Heart left ventricle (tissue), 16 donors: ENCODE measurements at places on chromosomes 1 and 21. TPM values are rescaled to one million over a fixed set of nuclear protein-coding genes. Genes with fewer than 3 reads are reported as not detected.

The U2AF1 gene
- total RNA-seq: 5.0 TPM

GRCh38 chr1:6534248-6534822 lies 20.0 kb downstream of the NOL9 start:
- H3K4me1 ChIP-seq: peaks cover 4% of the 10 kb centered on the region
- no peak for DNase-seq
- peaks cover 80% of the 10 kb centered on the region for H3K36me3 ChIP-seq
- no peak overlapping the region for H3K4me3 ChIP-seq

- H3K27ac ChIP-seq: no peak overlapping the region
- H3K4me3 ChIP-seq: no peak overlapping the region
- DNase-seq: peak; percentile 74
- no peaks in the 10 kb centered on the region for H3K4me1 ChIP-seq
- no peaks in the 10 kb centered on the region for H3K36me3 ChIP-seq
These were observed 22.7 kb downstream of the INAVA start for GRCh38 chr1:200917291-200917817.

DNA sequence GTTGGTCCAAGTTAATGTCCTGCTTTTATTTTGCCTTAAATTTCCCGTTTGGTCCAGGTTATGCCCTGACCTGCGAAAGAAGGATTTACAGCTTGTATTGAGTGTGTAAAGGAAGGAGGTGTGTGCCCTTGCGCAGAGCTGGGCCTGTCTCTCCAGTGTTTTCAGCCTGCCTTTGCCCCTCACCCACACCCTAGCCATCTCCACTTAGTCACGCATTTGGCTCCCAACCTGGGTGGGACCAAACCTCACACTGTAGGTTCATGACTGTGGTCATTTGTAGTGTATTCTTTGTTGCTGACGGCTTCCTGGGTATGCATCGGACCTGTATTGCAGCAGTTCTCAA lies 572 bp upstream of the SRSF10 start:
- no peaks in the 10 kb centered on the region for H3K27me3 ChIP-seq
- no peak for DNase-seq
- H3K4me3 ChIP-seq: peak overlapping the region; percentile 87
- H3K36me3 ChIP-seq: peaks cover 12% of the 10 kb centered on the region

The WNT4 gene
- not detected for total RNA-seq

The CHI3L2 gene
- 1.9 TPM for total RNA-seq

DNA sequence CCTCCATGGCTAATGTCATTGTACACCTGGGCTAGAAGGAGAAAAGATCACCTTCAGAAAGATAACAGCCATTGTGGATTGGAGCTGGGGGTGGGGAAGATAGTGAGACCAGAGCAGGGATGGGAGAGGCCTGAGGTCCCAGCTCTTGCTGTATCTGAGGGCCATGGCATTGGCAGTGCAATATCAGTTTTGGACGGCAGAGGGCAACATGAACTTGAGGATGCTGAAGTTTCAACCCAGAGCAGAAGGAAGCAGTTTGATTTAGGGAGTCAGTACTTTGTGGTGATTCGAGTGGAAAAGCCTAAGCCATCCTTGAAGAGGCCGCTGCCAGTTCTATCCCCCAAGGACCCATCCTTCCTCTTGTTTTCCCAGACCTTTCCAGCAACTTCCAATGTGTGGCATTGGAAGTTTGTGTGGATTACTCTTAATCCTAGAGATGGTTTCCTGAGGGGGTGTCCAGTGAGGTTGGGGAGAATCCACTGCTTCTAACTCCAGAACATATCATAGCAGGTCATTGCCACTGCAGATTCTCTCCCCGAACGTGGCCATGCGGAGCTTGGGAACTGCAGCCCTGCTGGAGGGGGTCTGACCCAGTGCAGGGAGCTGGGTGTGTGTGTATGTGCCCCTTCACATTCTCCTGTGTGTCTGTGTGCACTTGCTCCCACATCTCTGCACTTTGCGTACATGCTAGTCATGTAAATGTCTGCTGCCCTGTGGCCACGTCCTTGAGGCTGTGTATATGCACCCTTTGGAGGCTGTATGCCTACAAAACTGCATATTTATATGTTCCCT lies 24.1 kb downstream of the SLC26A9 start:
- no peaks in the 10 kb centered on the region for H3K27me3 ChIP-seq
- peaks cover 36% of the 10 kb centered on the region for H3K4me1 ChIP-seq
- peak overlapping the region; percentile 93 for H3K27ac ChIP-seq
- H3K4me3 ChIP-seq: peak overlapping the region; percentile 0
- no peaks in the 10 kb centered on the region for H3K36me3 ChIP-seq
- peak; percentile 82 for DNase-seq

GRCh38 chr1:21217812-21218596 lies 41.3 kb upstream of the EIF4G3 start:
- no peak for DNase-seq
- H3K27me3 ChIP-seq: no peaks in the 10 kb centered on the region
- H3K4me1 ChIP-seq: no peaks in the 10 kb centered on the region

GRCh38 chr1:172203902-172204301 lies 216.6 kb upstream of the C1orf105 start:
- no peak overlapping the region for H3K4me3 ChIP-seq
- no peak overlapping the region for H3K27ac ChIP-seq
- H3K36me3 ChIP-seq: no peaks in the 10 kb centered on the region
- no peaks in the 10 kb centered on the region for H3K27me3 ChIP-seq

DNA sequence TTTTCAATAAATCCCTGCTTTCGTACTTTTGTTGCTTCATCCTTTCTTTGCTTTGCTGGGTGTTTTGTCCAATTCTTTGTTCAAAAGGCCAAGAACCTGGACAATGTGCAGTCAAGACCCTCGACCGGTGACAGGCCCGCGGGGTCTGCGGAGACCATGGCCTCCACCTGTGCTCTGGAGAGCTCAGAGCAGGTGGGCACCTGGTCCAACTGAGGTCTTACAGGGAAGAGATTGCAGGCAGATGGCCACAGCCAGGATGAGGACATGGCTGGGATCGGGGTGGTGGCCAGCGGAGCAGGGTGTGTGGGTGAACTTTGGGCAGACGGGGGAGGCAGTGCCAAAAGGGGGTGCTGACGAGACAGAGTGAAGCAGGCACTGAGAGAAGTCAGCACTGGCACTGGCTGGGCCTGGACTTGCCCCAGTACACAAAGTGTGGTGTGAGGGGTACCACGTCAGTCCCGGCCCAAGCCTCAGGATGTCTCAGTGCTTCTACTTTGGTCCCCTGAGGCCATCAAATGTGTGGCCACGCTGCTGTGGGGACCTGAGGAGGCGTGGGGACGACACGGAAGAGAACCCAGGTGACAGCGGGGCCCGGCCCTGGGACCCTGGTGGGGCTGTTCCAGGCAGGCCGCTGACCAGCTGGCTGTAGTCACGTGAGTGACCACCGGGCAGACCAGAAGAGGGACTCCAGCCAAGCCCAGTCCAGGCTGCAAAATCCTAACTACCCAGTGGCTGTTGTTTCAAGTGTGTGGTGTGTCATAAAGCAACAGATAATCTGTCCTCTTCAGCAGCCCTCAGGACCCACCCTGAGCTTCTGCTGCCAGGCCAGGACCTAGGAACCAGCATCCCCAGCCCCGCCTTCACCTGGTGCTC lies 10.4 kb upstream of the CCDC27 start:
- no peaks in the 10 kb centered on the region for H3K27me3 ChIP-seq
- peaks cover 46% of the 10 kb centered on the region for H3K36me3 ChIP-seq
- no peak overlapping the region for H3K27ac ChIP-seq
- DNase-seq: no peak
- peaks cover 25% of the 10 kb centered on the region for H3K4me1 ChIP-seq

DNA sequence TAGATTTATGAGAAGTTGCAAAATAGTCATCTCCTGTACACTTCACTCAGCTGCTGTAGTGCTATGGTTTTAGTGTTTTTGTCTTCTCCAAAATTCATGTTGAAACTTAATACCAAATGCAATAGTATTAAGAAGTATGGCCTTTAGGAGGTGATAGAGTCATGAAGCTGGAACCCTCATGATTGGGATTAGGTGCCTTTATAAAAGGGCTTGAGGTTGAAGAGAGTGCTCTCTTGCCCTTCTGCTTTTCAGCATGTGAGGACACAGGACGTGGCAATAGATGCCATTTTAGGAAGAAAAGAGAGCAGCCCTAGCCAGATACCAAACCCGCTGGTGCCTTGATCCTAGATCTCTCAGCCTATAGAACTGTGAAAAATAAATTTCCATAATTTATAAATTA lies 87.6 kb downstream of the CTH start:
- no peak overlapping the region for H3K27ac ChIP-seq
- H3K27me3 ChIP-seq: no peaks in the 10 kb centered on the region
- no peaks in the 10 kb centered on the region for H3K36me3 ChIP-seq
- no peaks in the 10 kb centered on the region for H3K4me1 ChIP-seq
- DNase-seq: no peak
- no peak overlapping the region for H3K4me3 ChIP-seq

- no peak for DNase-seq
- H3K27ac ChIP-seq: peak overlapping the region; percentile 97
- peaks cover 68% of the 10 kb centered on the region for H3K4me1 ChIP-seq
- peak overlapping the region; percentile 89 for H3K4me3 ChIP-seq
- peaks cover 16% of the 10 kb centered on the region for H3K36me3 ChIP-seq
These were observed 1.4 kb downstream of the BCL10 start for GRCh38 chr1:85274969-85275453.

- DNase-seq: no peak
- H3K4me1 ChIP-seq: no peaks in the 10 kb centered on the region
- no peak overlapping the region for H3K27ac ChIP-seq
- no peaks in the 10 kb centered on the region for H3K36me3 ChIP-seq
- no peaks in the 10 kb centered on the region for H3K27me3 ChIP-seq
These were observed 137.9 kb downstream of the FAF1 start for GRCh38 chr1:50822035-50822776.

DNA sequence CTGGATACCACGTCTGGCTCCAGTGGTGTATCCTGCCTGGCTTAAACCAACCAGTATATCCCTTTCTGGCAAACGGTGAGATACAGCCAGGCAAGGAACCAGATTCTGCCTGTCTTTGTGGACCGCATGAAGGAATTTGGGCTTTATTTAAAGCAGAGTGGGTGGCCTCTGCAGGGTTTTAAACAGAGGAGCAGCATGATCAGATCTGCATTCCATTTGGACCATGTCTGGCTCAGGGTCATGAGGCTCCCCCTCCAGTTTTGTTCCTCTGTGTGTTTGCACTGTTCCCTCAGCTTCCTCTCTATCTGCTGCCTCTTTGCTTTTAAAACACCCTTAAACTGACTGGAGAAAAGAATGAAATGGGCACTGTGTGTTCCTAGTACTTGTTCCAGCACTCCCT lies 195.0 kb downstream of the GIPC2 start:
- peaks cover 6% of the 10 kb centered on the region for H3K4me1 ChIP-seq
- no peak for DNase-seq
- no peak overlapping the region for H3K4me3 ChIP-seq

DNA sequence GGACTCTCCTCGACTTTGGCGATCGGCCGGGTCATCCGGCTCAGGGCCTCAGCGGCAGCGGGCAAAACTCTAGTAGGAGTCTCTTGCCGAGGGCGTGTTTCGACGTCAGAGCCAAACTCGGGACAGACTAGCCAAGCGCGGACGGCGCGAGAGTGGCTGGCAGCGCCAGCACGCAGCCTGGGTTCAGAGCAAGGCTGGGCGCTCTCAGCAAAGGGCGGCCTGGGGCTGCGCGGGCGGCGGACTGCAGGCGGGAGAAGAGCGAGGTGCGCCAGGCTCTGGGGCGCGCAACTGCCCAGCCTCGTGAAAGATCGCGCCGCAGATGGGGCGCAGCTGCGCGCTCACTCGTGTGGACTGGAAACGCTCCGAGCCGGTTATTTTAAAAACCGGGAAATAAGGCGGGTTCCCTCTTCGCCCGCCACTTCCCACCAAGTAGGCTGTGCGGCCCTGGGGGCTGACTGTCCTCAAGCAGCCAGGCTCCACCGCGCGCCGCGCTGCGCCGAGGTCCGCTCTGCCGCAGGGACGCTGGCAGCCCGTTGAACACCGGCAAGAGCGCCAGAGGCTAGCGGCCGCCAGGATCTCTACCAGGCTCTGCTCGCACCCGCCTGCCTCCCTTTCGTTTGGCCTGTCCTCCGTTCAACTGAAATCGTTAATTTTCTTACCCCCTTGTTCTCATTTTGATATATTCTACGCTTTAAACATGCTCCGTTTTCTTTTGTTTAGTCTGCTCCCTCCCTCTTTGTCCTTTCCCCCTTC lies 2.4 kb downstream of the ALX3 start:
- no peaks in the 10 kb centered on the region for H3K36me3 ChIP-seq
- H3K27me3 ChIP-seq: peaks cover 61% of the 10 kb centered on the region
- H3K27ac ChIP-seq: no peak overlapping the region
- no peak overlapping the region for H3K4me3 ChIP-seq
- peaks cover 19% of the 10 kb centered on the region for H3K4me1 ChIP-seq
- DNase-seq: no peak

DNA sequence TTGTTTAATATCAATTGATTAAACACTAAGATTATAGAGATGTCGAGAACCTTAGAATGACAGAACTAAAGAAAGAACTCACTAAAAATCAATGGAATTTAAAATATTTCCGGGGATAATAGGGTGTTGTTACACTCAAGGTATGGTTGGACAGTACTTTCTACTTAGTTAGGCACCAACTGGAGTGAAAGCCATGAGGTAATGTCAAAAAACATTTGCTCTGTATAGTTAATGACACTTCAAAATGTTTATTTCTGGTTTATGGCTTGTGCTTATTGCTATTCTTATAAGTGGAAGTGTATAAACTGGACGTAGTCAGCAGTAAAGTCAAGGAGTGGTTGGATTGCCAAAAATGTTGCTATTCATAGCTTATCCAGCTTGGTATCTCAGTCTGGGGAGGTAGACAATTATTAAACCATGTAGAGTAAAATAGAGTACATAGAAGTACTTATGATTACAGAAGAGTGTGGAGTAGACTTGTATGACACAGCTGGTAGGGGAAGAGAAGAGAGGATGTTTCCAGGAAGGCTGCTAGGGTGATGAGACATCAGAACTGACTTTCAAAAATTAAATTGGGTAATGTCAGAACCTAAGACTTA lies 56.5 kb upstream of the BMP8A start:
- no peaks in the 10 kb centered on the region for H3K27me3 ChIP-seq
- no peak overlapping the region for H3K4me3 ChIP-seq
- H3K4me1 ChIP-seq: no peaks in the 10 kb centered on the region

- H3K4me3 ChIP-seq: peak overlapping the region; percentile 49
- H3K4me1 ChIP-seq: peaks cover 12% of the 10 kb centered on the region
- no peaks in the 10 kb centered on the region for H3K27me3 ChIP-seq
- H3K27ac ChIP-seq: peak overlapping the region; percentile 97
- no peaks in the 10 kb centered on the region for H3K36me3 ChIP-seq
- no peak for DNase-seq
These were observed 1.4 kb downstream of the DUSP10 start for GRCh38 chr1:221740369-221740992.

The KLF17 gene
- total RNA-seq: not detected

- peak overlapping the region; percentile 97 for H3K27ac ChIP-seq
- H3K4me3 ChIP-seq: peak overlapping the region; percentile 90
- no peaks in the 10 kb centered on the region for H3K36me3 ChIP-seq
- no peak for DNase-seq
- no peaks in the 10 kb centered on the region for H3K27me3 ChIP-seq
These were observed 651 bp downstream of the COA6 start for GRCh38 chr1:234373959-234374254.

GRCh38 chr1:78286686-78287085 lies 204.1 kb upstream of the PTGFR start:
- no peak overlapping the region for H3K4me3 ChIP-seq
- DNase-seq: no peak
- H3K36me3 ChIP-seq: no peaks in the 10 kb centered on the region
- H3K27ac ChIP-seq: no peak overlapping the region
- no peaks in the 10 kb centered on the region for H3K4me1 ChIP-seq

The SPATA21 gene
- not detected for total RNA-seq

The AADACL3 gene
- total RNA-seq: not detected

The OR6K3 gene
- total RNA-seq: not detected

The RUNX3 gene
- total RNA-seq: 0.33 TPM

GRCh38 chr21:42630626-42631025 lies 22.8 kb upstream of the PDE9A start:
- H3K36me3 ChIP-seq: no peaks in the 10 kb centered on the region
- H3K4me1 ChIP-seq: no peaks in the 10 kb centered on the region
- no peak overlapping the region for H3K27ac ChIP-seq
- H3K4me3 ChIP-seq: no peak overlapping the region
- H3K27me3 ChIP-seq: no peaks in the 10 kb centered on the region
- no peak for DNase-seq
